ENCODE measurements at places on chromosomes 11 and 22. TPM values are rescaled to one million over a fixed set of nuclear protein-coding genes. Genes with fewer than 3 reads are reported as not detected.

RASL10A gene
- total RNA-seq = 0.54 TPM

DNA sequence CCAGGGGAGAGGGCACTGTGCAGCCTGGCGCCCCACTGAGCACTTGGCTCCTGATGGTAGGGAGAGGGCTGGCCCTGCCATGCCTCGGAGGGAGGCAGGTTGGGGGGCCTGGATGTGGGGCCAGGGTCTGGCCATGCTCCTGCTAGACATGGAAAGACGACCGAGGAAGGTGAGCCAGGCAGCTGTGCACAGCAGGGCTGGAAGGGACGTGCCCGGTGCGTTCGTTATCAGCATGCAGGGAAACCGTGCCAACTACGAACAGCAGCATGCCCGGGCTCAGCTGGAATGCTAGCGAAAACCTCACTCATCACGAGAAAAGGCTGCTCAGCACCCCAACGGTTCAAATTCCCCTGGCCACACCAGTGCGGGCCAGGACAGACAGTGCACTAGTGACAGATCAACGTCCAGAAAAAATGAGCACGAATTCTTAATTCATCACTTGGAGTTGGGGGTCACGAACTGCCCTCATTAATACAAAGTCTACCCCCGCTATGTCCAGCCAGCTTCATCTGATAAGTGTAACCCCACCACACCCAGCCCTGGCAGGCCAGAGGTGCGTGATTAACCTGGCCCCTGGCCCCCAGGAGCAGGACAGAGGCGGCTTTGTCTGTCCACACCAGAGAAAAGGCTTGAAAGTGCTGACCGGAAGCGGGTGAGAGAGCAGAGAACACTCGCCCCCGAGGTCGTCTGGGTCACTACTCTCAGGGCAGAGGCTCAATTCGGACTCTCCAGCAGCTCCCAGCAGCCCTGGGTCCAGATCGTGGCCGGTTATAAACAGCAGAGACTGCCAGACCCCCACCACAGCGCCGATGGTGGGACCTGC, 84.2 kb downstream of the CELSR1 start:
- DNase-seq = no peak

DNA sequence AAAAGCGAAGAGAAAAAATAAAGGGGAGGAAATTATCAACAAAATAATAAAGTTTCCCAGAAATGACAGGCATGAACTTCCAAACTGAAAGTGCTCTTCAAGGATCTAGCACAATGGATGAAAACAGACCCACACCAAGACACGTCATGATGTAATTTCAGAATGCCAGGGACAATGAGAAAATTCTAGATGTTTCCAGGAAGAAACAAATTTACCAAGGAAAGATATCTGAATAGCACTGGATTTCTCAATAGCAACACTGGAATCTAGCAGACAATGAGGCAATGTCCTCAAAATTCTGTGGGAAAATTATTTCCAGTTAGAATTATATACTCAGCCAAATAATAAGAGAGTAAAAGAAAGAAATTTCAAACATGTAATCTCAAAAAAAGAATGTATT, 46.0 kb downstream of the DENND5A start:
- no peak for DNase-seq

NXPE4 gene
- total RNA-seq = not detected

- DNase-seq = no peak
Observed at GRCh38 chr11:128516886-128517285, 70.5 kb downstream of the ETS1 start.
